ENCODE measurements at places on chromosomes 3 and 15.
A peak's percentile ranks its signal among the peaks of the same experiment; 100 is the strongest.

DNA sequence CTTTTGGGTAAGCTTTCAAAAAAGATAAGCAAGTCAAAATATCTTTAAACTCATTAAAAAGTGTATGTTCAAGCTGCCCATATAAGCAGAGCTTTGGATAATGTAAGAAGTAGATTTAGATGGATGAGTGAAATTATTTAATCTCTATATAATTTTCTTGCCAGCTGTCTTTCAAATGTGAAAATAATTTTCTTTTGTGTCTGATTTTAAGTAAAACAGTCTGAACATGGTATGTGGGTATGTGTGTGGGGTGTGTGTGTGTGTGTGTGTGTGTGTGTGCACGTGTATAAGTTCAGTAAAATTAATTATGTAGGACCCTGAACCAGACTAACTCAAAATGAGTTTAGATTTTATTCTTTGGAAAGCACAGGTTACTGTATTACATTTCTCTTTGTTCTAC lies 155.2 kb upstream of the CGNL1 start:
- no peak for DNase-seq

GRCh38 chr15:77239882-77240608 lies 169.1 kb upstream of the TSPAN3 start:
- no peak for DNase-seq

GRCh38 chr15:35680951-35681350 lies 135.0 kb upstream of the DPH6 start:
- no peak for DNase-seq

- DNase-seq = no peak
Observed at GRCh38 chr3:58143417-58144055, 67.2 kb downstream of the DNASE1L3 start.

DNA sequence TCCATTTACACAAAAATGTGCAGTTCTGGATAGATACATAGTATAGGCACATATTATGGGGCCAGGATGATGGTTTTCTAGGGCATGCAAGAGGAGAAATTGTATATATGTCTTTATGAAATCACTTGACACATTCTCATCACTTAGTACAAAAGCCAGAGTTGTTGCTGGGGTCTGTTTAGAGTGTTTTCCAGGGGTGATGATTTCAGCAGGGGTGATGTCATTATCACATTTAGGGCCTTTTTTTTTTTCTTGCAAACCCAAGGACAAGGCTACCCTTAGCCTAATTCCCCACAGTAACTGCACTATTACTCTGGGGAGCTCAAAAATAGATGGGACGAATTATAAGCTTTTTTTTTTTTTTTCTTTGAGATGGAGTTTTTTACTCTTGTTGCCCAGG lies 3.6 kb downstream of the ZNF589 start:
- DNase-seq = no peak

- DNase-seq = no peak
Observed at GRCh38 chr3:195175476-195176337, 95.3 kb downstream of the XXYLT1 start.

GRCh38 chr3:120460862-120461261 lies 10.1 kb upstream of the FSTL1 start:
- DNase-seq = no peak

GRCh38 chr3:64449026-64449425 lies 223.8 kb upstream of the PRICKLE2 start:
- DNase-seq = no peak

DNA sequence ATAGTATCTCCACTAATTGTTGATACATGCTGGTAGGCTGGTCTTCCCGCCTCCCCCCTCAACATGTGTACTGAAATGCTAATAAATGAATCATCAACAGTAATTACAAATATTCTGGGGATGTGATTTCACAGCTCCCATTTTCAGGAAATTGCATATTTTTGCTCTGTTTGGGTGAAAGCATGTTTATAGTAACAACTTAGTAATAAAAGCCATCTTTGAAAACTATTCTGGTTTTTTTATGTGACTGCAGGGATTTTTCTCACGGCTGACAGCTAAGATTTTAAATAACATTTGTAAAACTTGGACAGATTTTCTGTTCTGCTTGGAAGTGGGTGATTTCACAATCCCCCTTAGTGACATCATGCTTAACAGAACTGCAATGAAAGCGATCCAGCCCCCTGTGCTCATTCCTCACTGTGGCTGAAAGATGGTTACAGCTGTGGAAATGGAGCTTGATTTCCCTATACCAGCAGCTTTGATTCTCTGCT lies 25.6 kb upstream of the FAM174B start:
- peak; percentile 90 for DNase-seq
